ENCODE measurements at places on chromosomes 7 and 10.

DNA sequence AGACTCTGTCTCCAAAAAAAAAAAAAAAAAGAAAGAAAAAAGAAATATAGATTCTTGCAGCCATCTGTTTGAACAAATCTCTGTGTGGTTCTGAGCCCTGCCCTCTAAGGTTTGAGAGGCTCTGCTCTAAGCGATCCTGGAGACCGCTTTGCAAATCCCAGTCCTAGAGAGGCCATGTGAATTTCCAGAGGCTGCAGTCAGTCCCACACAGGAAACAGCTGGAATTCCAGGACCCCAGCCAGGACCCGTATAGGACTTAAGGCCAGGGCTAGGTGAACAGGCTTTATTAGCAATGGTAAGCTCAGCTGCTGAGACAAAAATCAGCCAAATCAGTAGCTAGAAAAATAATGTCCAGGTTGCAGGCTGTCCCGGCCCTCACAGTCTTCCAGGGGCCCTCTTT, 154.8 kb downstream of the RPS24 start:
- DNase-seq = no peak

GRCh38 chr10:74039561-74040145, 41.7 kb downstream of the VCL start:
- DNase-seq = no peak

GRCh38 chr7:155814316-155815276, 2.3 kb upstream of the SHH start:
- DNase-seq = no peak

- DNase-seq = no peak
These were observed 50.6 kb downstream of the HIPK2 start for GRCh38 chr7:139727151-139727705.

- DNase-seq = no peak
These were observed 1.3 kb downstream of the KAT6B start for GRCh38 chr10:74827694-74828093.

DNA sequence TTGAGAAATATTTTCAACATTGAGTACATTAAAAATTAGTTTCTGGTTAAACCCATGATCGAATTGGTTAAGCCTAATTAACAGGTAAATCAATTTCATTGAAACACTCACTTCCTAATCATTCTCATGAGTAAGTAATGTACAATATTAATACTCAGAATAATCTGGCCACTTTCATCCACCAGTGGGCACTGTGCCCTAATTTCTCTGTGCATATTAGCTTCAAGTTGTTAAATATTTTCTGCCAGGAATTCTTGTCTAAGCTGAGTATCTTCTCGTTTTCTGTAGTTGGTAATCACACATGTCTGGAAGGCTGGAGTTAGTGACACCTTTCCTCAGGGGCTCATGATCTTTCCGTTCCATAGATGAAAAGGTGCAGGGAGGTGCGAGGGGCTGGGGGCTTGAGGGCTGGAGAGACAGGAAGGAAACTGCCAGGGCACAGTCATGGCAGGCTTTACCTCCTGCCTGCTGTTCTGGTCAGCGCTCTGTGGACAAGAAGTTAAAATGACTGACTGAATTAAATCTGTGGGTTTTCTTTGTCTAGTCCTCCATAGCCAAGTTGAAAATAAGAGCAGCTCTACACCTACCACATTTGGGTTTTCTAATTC, 71.9 kb downstream of the WIPF3 start:
- peak; percentile 49 for DNase-seq

DNA sequence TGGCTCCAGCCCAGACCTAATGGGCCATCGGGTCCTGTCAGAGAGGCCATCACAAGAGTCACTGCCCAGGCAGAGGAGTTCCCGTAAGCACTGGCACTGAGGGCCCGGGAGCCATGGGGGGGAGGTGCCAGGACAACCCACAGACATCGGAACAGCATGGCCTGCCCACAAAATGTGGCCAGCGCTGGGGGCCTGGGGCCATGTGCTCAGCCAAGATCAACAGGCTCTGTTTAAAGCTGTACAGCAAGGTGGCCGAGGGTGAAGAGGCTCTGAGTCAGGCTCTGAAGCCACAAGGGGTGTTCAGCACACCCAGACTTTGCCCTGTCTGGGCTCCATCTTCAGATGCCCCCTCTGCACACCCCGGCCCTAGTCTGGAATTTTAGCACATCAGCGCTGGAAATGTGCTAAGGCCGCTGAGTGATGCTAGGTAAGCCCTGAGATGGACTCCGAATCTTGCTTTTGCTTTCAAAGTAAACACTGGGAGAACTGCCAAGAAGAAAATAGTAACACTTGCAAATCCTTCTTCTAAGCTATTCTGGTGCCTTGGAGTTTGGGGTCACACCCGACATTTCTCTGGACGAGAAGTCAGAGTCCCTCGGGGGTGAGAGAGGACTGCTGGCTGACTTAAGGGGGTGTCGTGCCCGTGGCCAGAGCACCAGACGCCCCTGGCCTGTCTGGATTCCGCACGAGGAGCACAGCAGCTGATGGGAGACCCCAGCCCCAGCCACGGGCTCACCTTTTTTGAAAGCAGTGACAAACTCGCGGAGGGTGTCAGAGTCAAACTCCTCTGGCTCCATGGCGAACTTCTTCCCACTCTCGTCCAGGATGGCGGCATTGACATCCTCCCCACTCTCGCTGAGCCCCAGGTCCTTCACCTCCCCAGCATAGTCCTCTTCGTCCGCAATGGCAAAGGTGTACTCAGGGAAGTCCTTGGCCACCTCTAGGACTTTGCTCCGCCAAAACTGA, 23.6 kb downstream of the PDIA4 start:
- DNase-seq = no peak

GRCh38 chr7:129188372-129188891, at the start of gene SMO:
TSS of gene SMO (plus strand) at chr7:129188633. CDS start at chr7:129189152, 519 bp downstream.
- DNase-seq = peak; percentile 37

DNA sequence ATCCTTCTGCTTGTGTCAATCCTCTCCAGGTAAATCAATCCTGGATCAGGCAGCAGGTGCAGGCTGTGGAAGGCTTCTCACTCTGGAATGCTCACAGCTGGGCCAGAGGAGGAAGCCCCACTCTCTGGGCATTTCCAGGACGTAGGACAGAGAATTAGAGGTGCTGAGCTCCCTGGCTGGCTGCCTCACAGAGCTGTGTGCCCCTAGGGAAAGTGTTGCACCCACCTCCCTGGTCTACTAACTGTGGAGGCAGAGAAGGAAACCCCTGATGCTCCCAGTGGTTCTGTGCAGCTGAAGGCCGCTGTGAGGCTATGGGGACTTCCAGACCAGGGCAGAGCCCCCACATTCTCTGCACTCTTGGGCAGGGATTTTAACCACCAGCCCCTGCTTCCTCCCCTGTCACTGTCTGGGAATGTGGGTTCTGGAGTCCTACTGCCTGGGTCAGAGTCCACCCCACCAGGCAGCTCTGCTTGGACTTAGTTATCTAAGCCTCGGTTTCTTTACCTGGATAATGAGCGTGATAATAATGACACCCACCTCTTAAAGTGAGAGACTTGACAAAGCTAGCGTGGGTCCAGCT, 73.5 kb upstream of the EEPD1 start:
- DNase-seq = no peak

DNA sequence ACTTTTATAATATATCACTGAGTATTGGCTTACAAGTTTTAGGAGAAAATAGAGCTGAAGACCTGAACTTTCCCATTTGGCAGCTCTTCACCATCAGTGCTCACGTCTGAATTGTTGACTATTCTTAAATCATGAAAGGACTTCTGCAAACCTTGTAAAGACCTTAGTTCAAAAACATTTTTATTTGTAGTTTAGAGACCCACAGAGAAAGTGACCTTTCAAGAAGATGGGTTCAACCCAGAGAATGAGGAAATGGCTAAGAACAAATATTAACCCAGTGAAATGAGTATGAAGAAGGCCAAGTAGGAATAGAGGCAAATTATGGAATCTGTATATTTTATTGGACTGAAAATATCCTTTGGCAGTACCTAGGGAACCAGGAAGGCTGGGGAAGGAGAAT, 1151.1 kb downstream of the GATA3 start:
- no peak for DNase-seq

- DNase-seq = no peak
These were observed 130.3 kb downstream of the SRI start for GRCh38 chr7:88089561-88089960.

- DNase-seq = no peak
These were observed 12.1 kb downstream of the HTR7 start for GRCh38 chr10:90845726-90846125.

- peak; percentile 73 for DNase-seq
These were observed 45.1 kb upstream of the INPP5A start for GRCh38 chr10:132492323-132493025.

DNA sequence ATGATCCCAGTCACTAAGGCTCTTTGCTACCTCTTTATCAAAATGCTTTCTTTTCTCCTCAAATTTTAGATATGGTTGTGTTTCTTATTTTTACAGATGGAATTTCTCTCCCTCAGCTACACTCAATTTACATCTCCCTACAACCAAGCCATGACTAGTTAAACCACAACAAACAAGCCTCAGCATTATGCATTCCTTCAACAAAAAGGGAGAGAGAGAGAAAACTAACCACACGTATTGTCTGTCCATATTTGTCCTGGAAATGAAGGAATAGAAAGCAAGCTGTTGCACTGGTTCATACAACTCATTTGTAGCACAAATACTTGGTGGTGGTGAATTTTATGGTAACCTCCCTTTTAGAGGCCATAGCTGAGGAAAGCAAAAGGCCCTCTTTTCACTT, 286.4 kb downstream of the AHR start:
- no peak for DNase-seq

GRCh38 chr7:50068850-50069551, 24.0 kb downstream of the ZPBP start:
- peak; percentile 88 for DNase-seq

GRCh38 chr7:42162560-42163325, 74.3 kb downstream of the GLI3 start:
- no peak for DNase-seq

GRCh38 chr7:35725280-35725680, 30.3 kb upstream of the HERPUD2 start:
- DNase-seq = peak; percentile 41

GRCh38 chr7:138755331-138755747, 42.5 kb upstream of the TMEM213 start:
- no peak for DNase-seq

- peak; percentile 93 for DNase-seq
These were observed at the start of gene AIFM2 for GRCh38 chr10:70132098-70133029. TSS of gene AIFM2 (minus strand) at chr10:70132825. CDS start at chr10:70124084, 8,741 bp downstream.

DNA sequence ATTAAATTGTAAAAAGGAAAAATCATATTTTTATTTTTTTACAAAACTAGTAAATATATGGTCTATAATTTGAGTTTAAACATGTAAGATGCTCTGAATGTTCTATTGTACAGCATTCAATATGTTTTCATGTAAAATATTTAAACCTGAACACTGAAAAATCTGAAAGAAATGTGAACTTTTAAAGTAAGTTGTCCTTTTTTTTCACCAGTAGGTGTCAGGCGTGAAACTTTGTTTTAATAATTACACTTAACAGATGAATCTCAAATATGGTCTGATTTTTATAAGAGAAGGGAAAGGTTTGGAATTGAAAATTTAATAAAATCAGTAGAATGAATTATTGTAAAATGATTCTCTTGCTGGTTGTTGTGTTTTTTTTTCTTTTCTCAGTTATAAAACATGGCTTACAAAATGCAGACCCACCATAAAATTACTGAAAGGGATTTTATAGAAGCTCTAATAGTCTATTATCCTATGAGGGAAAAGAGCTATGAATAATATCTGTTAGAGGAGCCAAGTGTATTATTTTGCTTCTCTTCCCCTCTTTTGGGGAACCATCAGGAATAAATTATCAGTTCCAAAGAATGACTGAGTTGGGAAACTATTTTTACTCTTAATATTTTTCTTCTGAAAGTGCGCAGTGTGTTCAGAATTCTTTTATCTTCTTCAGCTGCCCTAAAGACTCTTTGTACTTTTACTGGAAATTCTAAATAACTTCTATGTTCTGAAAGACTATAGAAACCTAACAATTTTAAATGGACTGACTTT, 217.7 kb upstream of the FZD1 start:
- DNase-seq = no peak

- no peak for DNase-seq
These were observed 82.7 kb downstream of the GLRX3 start for GRCh38 chr10:130218936-130219335.

DNA sequence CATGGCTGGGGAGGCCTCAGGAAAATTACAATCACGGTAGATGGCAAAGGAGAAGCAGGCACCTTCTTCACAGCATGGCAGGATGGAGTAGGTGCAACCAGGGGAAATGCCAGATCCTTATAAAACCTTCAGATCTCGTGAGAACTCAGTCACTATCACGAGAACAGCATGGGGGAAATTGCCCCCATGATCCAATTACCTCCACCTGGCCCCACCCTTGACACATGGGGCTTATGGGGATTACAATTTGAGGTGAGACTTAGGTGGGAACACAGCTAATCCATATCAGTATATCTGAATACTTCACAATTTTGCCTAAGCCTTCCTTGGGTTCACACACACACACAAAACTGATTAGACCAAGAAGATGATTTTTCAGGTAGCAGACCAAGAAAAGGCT, 145.1 kb upstream of the COL1A2 start:
- DNase-seq = no peak

GRCh38 chr7:131105294-131105798, 222.3 kb upstream of the MKLN1 start:
- DNase-seq = no peak

GRCh38 chr10:121700416-121700815, 102.2 kb upstream of the FGFR2 start:
- no peak for DNase-seq

GRCh38 chr10:125409756-125410155, 249.4 kb upstream of the CTBP2 start:
- DNase-seq = no peak

DNA sequence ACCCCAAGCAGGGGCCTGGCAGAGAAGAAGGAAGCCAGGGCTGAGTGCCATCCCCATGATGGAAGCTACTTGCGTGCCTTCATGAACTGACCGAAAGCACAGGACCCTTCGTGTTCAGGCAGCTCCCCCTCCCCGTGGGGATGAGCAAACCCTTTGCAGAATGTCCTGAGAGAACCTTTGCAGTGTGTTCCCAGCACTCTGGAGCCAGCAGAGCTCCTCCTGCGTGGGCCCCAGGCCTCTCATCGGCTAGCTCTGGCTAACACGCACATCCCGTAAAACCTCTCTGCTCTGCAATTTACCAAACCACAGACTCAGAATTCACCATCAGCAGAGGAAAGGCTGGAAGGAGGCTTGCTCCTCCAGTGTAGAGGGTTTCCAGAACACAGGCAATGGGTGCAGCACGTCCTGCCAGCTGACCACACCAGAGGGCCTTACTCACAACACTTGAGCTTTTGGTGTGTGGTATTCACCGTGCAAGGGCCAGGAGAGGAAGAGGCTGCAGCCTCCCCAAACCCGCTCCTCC, 3.1 kb downstream of the SH3PXD2A start:
- no peak for DNase-seq

DNA sequence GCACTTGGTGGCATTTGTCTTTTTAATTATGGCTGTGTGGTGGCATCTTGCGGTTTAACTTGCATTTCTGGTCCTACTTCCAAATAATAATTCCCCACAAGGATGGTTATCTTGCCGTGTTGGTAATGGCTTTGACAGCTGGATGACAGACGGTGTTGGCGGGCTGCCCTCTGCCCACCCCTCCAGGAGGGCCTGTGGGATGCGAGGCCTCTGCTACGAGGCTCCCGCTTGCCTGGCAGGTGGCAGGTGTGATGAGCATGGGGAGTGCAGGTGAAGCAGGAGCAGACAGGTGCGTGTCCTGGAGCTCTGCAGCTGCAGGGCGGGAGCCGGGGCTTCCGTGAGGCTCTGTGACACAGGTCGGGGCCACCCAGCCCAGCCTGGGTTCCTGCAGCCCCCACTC, 11.8 kb downstream of the INPP5A start:
- no peak for DNase-seq

Measured in stomach (tissue), 19 donors.